ENCODE measurements at places on chromosomes 13 and 19. TPM values are rescaled to one million over a fixed set of nuclear protein-coding genes. Genes with fewer than 3 reads are reported as not detected.

- DNase-seq = no peak
- no peak overlapping the region for H3K4me3 ChIP-seq
- H3K27me3 ChIP-seq = no peaks in the 10 kb centered on the region
- no peaks in the 10 kb centered on the region for H3K36me3 ChIP-seq
Measured at GRCh38 chr19:16497837-16498236, 1.6 kb downstream of the C19orf44 start.

DNA sequence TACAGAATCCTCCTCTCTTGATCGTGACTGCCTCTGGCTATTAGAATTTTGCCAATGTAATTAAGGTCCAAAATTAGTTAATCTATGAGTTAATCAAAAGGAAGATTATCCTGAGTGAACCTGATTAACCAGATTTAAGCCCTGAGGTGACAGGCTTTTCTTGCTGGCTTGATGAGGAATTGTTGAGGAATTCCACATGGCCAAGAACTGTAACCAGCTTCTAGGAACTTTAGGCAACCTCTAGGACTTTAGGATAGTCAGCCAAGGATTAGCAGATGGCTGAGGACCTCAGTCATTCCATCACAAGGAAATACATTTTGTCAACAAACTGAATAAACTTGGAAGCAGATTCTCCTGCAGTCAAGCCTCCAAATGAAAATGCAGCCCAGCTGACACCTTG lies 84.8 kb downstream of the STOML3 start:
- H3K27me3 ChIP-seq = no peaks in the 10 kb centered on the region
- H3K27ac ChIP-seq = no peak overlapping the region
- no peaks in the 10 kb centered on the region for H3K4me1 ChIP-seq
- no peak overlapping the region for H3K4me3 ChIP-seq
- DNase-seq = no peak
- H3K36me3 ChIP-seq = no peaks in the 10 kb centered on the region

GRCh38 chr19:55546822-55547614 lies 1.7 kb upstream of the SBK3 start:
- peaks cover 54% of the 10 kb centered on the region for H3K27me3 ChIP-seq
- no peaks in the 10 kb centered on the region for H3K36me3 ChIP-seq
- peak; percentile 91 for DNase-seq
- H3K27ac ChIP-seq = peak overlapping the region; percentile 77
- H3K4me1 ChIP-seq = peaks cover 8% of the 10 kb centered on the region
- no peak overlapping the region for H3K4me3 ChIP-seq

- peaks cover 79% of the 10 kb centered on the region for H3K4me1 ChIP-seq
- peak overlapping the region; percentile 74 for H3K4me3 ChIP-seq
- DNase-seq = no peak
- no peaks in the 10 kb centered on the region for H3K36me3 ChIP-seq
- no peaks in the 10 kb centered on the region for H3K27me3 ChIP-seq
Measured at GRCh38 chr19:18419699-18420460, 682 bp downstream of the SSBP4 start.

DNA sequence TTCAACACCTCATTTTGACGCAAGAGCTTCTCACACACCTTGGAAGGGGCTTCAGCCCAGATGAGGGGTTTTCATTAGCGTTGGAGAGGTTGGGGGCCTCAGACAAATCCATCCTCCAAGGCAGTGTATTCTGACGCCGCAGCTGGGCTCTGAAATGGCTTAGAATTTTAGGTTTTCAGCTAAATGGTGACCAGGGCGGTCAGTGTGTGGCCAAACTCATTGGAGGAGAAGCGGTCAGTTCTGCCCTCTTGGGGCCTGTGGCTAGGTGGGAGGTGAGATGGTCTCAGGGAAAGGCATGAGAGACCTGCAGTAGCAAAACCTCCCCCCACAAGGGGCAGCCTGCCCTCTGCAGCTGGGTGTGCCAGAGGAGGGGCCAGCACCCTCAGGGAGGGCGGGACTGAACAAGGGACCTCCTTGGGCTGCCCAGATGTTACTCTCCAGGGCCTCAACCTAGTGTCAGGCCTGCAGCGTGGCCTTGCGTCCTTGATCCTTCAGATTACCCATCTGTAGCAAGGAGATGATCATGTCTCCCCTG lies 155.8 kb downstream of the URI1 start:
- no peaks in the 10 kb centered on the region for H3K27me3 ChIP-seq
- no peaks in the 10 kb centered on the region for H3K4me1 ChIP-seq
- no peaks in the 10 kb centered on the region for H3K36me3 ChIP-seq
- no peak overlapping the region for H3K4me3 ChIP-seq

DNA sequence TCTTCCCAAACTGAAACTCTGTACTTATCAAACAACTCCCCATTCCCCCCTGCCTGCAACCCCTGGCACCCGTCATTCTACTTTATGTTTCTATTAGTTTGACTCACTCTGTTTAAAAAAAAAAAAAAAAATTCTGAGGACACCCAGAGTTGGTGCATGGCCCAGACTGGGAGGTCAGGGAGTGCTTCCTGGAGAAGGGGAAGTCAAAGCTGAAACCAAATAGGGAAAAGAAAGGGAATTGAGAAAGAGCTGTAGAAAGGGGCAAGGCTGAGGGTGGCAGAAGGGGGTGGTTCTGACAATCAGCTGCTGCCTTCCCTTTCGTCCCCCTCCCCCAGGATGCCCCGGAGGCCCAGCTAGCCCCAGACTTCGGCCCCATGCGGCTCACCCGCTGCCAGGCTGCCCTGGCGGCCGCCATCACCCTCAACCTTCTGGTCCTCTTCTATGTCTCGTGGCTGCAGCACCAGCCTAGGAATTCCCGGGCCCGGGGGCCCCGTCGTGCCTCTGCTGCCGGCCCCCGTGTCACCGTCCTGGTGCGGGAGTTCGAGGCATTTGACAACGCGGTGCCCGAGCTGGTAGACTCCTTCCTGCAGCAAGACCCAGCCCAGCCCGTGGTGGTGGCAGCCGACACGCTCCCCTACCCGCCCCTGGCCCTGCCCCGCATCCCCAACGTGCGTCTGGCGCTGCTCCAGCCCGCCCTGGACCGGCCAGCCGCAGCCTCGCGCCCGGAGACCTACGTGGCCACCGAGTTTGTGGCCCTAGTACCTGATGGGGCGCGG lies 9.0 kb upstream of the STRN4 start:
- peak; percentile 69 for DNase-seq
- no peaks in the 10 kb centered on the region for H3K36me3 ChIP-seq
- H3K27me3 ChIP-seq = no peaks in the 10 kb centered on the region
- H3K4me1 ChIP-seq = peaks cover 17% of the 10 kb centered on the region

- H3K4me3 ChIP-seq = no peak overlapping the region
- H3K36me3 ChIP-seq = no peaks in the 10 kb centered on the region
- H3K4me1 ChIP-seq = no peaks in the 10 kb centered on the region
- H3K27me3 ChIP-seq = no peaks in the 10 kb centered on the region
Measured at GRCh38 chr13:85332615-85333014, 466.6 kb downstream of the SLITRK6 start.

DNA sequence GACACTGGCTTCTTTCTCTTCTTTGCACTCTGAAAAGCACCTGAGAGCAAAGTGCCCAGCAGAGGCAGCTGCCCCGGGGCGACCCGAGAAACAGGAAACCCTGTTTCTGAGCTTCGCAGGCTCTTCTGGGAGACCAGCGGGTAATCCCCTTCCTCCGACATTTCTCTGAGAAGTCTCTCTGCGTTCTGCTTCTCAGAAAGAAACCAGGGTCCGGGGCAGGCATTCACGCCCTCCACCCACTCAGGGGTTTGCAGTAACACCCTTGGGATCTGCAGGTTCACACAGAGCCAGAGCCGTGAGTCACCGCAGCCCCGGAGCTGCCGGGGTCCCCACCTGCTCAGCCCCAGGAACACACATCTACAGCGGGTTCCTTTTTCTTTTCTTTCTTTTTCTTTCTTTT lies 86.0 kb downstream of the GADD45B start:
- no peak overlapping the region for H3K4me3 ChIP-seq
- no peaks in the 10 kb centered on the region for H3K27me3 ChIP-seq
- no peak for DNase-seq
- no peak overlapping the region for H3K27ac ChIP-seq
- no peaks in the 10 kb centered on the region for H3K36me3 ChIP-seq
- no peaks in the 10 kb centered on the region for H3K4me1 ChIP-seq

- no peak overlapping the region for H3K4me3 ChIP-seq
- no peaks in the 10 kb centered on the region for H3K4me1 ChIP-seq
- H3K36me3 ChIP-seq = no peaks in the 10 kb centered on the region
- no peak for DNase-seq
- no peak overlapping the region for H3K27ac ChIP-seq
- H3K27me3 ChIP-seq = no peaks in the 10 kb centered on the region
Measured at GRCh38 chr13:89550938-89551337, 1796.5 kb upstream of the MIR17HG start.

- no peak overlapping the region for H3K4me3 ChIP-seq
- no peak for DNase-seq
- H3K4me1 ChIP-seq = no peaks in the 10 kb centered on the region
- H3K36me3 ChIP-seq = no peaks in the 10 kb centered on the region
Measured at GRCh38 chr13:45691251-45691650, 10.9 kb upstream of the CBY2 start.

DNA sequence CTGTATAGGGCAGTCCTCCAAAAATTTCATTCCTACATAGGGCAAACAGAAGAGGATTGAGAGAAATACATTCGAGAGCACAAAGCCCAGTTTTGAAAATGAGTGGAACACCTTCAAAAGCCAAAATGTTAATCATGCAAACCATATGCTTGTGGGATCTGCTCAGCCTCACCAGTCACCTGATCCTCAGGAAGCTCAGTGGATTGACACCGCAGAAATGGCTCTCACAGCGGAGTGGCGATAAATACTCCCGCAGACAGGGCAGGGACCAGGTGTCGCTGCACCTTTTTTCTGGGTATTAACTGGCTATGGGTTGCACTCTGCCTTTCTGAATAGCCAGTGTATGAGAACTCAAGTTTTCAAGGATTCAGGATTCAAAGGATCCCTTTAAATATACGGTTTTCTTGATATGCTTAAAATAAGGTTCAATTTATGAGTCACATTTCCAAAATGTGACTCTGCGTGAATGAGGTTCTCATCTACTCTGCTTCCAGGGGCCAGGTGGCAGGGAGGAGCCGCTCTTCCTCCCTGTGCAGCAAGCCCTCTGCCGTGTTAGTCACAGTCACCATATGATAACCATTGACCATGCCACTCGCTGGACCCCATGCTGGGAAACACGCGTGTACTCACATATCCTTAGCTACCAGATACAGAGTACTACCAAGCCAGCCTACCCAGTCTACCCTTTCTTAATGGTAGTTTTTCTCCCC lies 18.3 kb upstream of the DHRS12 start:
- H3K36me3 ChIP-seq = no peaks in the 10 kb centered on the region
- H3K27me3 ChIP-seq = no peaks in the 10 kb centered on the region
- no peaks in the 10 kb centered on the region for H3K4me1 ChIP-seq
- H3K27ac ChIP-seq = no peak overlapping the region
- no peak overlapping the region for H3K4me3 ChIP-seq

GRCh38 chr19:17996826-17997316 lies 11.1 kb upstream of the ARRDC2 start:
- DNase-seq = peak; percentile 92
- no peak overlapping the region for H3K27ac ChIP-seq
- H3K27me3 ChIP-seq = no peaks in the 10 kb centered on the region
- peaks cover 12% of the 10 kb centered on the region for H3K4me1 ChIP-seq
- H3K36me3 ChIP-seq = no peaks in the 10 kb centered on the region

RUVBL2 gene
- total RNA-seq = 82.3 TPM

DNA sequence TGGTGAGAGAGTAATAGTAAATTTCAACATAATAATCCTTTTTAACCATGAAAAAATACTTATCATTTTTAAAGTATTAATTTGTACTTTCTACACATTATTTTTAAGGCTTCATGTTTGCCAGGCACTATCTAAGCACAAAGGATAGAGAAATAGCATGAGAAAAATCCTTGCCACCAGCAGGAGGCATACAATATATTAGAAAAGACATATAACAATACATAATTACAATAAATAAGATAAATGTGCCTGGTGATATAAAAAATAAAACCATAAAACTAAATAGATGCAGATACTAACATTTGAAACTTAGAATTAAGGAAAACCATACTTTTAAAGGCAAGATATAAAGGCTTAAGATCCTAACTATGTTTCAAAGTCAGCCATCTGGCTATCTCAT lies 1256.4 kb downstream of the DIAPH3 start:
- DNase-seq = no peak
- no peak overlapping the region for H3K27ac ChIP-seq

RNF17 gene
- total RNA-seq = 1.4 TPM

PTGER1 gene
- total RNA-seq = 0.54 TPM

DNA sequence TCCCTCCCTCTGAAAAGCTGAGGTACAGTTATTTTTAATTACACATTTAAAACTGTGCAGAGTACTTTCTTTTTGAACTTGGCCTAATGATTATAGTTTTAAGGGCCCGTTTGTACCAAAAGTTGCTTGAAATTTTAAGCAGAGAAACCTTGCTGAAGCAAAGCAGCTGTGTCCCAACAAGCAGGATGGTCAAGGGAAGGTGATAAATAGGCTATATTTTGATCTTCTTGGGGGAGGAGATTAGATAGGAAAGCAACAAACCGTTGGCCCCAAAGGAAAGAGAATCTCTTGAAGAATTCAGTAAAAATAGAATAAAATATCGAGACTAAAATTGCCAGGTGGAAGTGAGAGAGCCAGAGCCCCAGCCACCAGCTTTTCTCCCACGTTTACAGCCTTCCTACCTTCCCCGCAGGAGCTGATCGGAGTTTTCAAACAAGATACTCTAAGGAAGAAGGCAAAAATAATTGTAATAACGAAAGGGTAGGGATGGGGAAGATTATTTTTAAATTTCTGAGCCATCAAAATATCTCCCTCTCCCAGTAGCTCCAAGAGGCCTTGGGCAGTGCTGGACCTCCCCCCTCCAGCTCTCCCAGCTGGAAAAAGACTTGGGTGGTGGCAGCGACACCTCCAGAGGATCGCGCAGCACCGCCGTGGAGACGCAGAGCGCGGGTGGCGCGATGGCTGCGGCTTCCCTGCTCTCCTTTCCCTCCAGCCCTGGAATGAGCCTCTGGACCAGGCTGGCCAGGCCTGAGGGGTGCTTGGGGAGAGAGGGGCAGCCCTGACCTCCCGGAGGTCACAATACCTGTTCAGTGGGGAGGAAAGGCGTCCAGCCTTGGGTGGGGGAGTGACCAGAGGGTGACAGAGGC lies 5.8 kb downstream of the ZIC2 start:
- peaks cover 97% of the 10 kb centered on the region for H3K27me3 ChIP-seq
- DNase-seq = no peak
- no peaks in the 10 kb centered on the region for H3K36me3 ChIP-seq
- H3K4me1 ChIP-seq = no peaks in the 10 kb centered on the region
- H3K4me3 ChIP-seq = no peak overlapping the region

CABP5 gene
- total RNA-seq = not detected

GRCh38 chr13:81563091-81563490 lies 1222.2 kb upstream of the SPRY2 start:
- H3K27ac ChIP-seq = peak overlapping the region; percentile 45
- H3K4me1 ChIP-seq = no peaks in the 10 kb centered on the region
- no peaks in the 10 kb centered on the region for H3K36me3 ChIP-seq
- no peak overlapping the region for H3K4me3 ChIP-seq
- no peaks in the 10 kb centered on the region for H3K27me3 ChIP-seq

ZSCAN4 gene
- total RNA-seq = 0.36 TPM

GRCh38 chr19:1970003-1970805 lies 29.2 kb downstream of the CSNK1G2 start:
- no peaks in the 10 kb centered on the region for H3K36me3 ChIP-seq
- H3K4me1 ChIP-seq = no peaks in the 10 kb centered on the region
- DNase-seq = no peak
- H3K27ac ChIP-seq = no peak overlapping the region
- H3K4me3 ChIP-seq = no peak overlapping the region
- H3K27me3 ChIP-seq = no peaks in the 10 kb centered on the region

CEBPG gene
- total RNA-seq = 23.5 TPM

Measured in sigmoid colon (tissue), 7 donors.